ENCODE measurements at places on chromosomes 16 and 17. TPM values are rescaled to one million over a fixed set of nuclear protein-coding genes. Genes with fewer than 3 reads are reported as not detected.

DNA sequence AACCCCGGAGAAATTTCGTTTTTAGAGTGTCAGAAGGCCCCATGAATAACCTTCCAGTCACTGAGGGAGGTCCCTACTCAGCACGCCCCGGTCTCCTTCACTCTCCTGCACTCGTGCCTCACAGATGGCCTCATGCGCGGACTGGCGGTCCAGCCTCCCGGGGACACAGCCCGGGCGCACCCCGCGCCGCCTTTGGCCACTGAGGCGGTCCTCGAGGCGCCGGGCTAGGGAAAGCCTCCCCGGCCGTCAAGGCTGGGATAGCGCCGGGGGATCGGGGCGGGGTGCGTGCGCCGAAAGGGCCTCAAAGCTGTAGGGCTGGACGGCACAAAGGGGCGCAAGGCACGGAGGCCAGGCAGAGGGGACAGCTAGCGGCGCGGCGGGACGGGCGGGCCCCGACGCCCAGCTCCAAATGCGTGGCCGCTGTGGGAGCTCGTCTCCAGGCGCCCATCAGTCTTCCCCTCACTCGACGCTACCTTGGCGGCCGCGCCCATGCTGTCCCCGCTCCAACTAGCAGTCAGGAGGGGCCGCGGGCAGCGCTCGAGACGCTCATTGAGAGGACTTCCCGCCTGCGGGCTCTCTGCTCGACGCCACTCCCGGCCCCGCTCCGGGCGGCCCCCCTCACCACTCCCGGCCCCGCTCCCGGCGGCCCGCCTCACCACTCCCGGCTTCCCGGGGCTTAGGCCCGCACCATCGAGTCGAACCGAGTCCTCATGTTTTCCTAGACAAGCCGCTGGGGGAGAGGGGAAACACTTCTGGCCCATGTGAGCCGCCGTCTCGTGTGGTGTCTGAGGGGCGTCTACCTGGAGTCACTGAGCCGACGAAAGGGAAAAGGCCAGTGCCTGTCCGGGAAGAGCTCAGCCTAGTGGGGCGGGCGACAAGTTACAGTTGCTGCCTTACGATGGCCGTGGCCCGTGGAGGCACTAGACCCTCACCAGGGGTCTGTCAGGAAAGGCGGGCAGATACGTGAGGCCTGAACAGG lies at the start of gene USP6:
USP6 (plus strand) TSS at position 360 of the 979 bp plus-strand sequence. CDS start 14,336 bp downstream, outside the sequence.
- DNase-seq, result no peak

GRCh38 chr16:84055801-84056634 lies 13.4 kb upstream of the SLC38A8 start:
- DNase-seq, result no peak

The MYOCD gene
- total RNA-seq, result not detected

The PLSCR3 gene
- total RNA-seq, result 62.6 TPM

The TPSD1 gene
- not detected for total RNA-seq

Measured in activated CD8-positive, alpha-beta T cell treated with anti-CD3 and anti-CD28 coated beads for 36 hours (primary cell).